ENCODE measurements at places on chromosomes 2 and 18.

GRCh38 chr2:205025580-205026240, 480.4 kb downstream of the PARD3B start:
- DNase-seq: no peak

DNA sequence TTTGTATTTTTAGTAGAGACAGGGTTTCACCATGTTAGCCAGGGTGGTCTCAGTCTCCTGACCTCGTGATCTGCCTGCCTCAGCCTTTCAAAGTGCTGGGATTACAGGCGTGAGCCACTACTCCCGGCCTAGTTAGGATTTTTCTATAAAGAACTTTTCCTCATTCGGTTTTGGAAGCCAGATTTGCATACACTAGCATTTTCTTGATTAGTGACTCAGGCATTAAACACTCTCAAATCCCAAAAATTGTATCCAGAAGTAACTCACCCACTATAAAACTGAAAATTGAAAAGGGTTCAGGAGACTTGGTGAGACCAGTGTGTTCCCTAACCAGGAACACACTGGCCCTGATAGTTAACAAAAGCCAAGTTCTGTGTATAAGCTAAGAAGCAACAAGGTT, 25.2 kb downstream of the EIF2AK3 start:
- no peak for DNase-seq

DNA sequence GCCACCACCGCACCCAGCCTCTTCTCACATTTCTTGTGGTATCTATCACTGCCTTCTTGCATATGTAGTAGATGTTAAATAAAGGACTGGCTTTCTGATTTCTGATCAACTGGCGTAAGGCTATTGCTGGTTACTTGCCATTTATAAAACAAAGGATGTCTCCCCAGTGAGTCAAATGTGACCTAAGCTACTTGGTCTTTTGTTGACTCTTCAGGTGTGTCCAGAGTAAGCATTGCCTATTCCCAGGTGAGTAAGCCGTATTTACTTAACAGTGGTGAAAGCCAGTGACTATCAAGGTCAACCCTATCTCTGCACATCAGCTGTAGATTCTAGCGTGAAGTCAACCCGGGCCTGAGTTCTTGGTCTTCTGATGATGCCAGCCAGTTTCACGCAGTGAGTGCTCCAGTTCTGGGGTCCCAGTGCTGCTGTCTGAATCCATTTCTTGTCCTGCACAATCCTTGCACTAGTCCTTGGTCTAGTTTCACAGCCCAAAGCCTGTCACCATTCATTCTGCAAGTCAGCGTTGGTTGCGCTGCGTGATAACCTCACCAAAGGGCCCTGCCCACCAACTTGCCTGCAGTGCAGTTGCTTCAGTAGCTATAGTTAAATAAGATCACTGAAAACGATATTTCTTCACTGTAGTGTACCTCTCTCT, 120.2 kb downstream of the GBX2 start:
- DNase-seq: no peak

DNA sequence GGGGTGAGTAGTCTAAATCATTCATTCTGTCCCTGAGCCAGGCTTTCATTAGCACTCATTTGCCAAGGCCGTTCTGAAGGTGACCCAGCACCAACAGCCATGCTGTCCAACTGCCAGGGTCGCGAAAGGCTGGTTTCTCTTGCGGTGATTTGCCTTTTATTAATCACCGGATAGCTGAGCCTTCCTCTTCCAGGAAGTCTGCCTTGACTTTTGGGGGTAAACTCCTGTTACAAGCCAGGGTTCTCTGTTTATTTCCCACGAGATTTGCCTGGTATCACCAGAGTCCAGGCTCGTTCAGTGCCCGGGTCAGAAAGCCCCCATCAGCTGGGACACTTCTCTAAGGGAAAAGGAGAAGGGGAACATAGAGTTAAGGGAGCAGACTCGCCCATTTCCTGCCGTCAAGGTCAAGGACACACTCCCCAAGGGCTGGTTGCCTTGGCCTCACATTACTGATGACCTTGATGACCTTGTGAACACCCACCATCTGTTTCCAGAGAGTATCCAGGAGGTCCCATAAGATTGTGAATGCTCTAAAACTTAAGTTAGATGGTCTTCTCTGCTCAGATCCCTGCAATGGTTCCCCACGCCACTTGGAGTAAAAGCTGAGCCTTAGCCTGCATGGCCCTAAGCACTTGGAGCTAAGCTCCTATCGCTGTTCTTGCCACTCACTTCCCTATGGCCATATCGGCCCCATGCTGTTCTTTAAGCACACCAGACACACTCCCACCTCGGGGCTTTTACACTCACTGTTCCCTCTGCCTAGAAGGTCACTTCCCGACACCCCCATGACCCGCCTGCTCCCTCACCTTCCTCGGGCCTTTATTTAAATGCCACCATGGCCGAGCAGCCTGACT, 118.0 kb upstream of the STPG4 start:
- peak; percentile 27 for DNase-seq

DNA sequence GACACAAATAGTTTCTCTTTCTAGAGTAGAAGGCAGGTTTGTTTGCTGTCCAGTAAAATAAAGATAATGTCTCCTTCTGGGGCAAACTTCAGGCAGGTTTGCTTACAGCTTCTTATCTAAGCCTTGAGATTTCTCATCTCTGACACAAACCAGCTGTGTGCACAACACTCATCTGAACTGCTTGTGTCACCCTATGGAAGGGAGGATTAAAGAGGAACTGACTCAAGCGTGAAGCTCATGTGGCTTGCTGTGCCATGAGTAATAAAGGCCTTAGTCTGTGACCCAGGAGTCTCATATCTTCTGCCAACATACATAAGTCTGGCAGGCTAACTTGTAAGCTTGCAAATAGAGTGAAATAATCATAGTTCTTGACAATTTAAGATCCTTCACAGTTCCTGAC, 24.2 kb upstream of the CPO start:
- DNase-seq: peak; percentile 85

DNA sequence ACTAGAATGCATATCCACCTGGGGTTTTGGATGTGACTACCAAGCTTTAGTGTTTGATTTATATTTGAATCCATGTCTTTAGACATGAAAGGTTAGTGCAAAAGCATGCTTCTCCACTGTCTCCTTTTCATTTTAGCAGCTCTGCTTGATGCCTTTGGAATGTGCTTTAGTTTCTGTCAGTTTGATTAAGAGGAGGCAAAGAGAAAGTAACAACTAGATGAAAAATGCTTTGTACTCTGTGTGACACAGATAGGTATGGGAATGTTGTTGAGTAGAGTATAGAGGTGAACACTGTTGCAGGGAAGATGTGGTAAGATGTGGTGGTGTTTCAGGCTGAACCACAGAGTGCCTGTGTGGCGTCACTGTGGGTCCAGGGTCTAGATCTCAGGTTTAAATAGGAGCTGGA, 19.8 kb downstream of the PIK3C3 start:
- no peak for DNase-seq

DNA sequence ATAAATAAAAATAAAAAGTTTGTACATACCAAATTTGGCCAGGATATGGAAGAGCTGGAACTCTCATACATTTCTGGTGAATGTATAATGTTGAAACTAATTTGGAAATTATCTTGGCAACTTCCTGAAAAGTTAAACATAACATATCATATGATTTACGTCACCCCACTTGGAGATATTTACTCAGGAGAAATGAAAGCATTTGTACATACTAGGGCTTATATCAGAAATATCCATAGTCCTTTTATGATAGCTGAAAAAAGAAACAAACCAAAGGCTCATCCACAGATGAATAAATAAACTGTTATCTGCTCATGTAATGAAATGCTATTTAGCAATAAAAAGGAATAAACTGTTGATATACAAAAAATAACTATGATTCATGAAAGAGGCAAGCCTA, 318.2 kb upstream of the NRXN1 start:
- no peak for DNase-seq

DNA sequence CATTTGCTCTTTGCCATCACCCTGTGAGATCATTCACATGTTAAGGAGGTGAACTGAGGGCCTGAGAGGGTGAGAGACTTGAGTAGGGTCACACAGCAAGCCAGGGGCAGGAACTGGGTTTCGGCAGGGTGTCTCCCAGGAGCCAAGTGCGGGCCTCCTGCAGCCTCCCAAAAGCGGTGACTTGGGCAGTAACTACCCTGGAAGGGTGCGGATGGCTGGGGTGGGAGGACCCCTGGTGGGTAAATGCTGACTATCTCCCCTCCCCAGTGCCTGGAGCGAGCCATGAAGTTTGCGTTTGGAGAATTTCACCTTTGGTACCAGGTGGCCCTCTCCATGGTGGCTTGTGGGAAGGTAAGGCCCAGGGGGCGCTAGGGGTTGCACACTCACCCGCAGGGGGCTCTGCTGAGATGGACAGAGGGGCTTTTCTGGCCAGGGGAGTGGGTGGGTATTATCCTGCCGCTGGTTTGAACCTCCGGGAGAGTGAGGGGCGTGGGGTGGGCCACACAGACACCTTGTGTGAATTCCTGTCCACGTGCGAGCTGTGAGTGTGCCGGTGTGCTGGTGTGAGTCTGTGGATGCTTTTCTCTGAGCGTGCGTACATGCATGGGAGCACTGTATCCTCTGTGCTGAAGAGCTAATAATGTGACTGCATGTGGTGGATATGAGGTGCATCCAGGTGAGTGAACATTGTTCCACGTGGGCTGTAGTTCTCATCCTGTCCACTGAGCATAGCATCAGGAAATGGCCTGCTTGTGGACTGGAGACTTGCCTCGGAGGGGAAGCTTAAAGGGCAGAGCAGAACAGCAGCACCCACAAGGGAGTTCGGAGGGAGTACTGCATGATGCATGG, 91.0 kb upstream of the MCFD2 start:
- DNase-seq: no peak

DNA sequence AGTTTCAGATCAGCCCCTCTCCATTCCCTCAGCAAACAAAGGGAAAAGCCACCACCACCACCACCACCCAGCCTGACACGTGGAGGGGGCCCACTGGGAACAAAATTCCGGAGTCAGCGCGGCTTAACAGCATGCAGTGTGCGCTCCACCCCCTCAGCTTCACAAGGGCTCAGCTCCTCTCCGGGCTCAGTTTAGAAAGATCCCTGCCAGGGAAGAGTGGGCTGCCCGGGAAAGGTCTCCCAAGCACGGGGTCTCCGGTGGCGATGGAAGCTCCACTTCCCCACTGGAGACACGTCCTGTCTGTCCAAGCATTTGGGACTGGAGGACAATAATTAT, 55.7 kb downstream of the SNORC start:
- no peak for DNase-seq

DNA sequence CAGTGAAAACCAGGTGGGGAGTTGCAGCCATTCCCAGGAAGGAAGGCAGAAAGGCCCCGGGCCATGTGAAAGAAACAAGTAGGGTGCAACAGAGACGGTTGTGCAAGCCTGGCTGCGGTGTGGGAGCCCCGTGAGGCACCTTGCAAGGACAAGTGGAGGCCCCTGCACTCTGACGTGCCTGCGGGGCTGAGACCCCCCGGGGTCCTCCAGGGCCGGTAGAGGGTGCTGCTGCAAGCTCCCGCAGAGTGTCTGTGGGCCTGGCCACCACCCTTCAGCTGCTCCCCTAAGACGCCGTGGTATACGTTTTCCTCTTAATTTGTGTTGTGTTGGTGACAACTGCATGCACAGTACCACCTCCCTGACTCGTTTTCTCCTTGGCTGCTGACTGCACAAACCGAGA, 27.4 kb upstream of the MC5R start:
- no peak for DNase-seq

- no peak for DNase-seq
These were observed 246.0 kb downstream of the PARD3B start for GRCh38 chr2:204791230-204791629.
